ENCODE measurements at places on chromosomes 12 and 14.

DNA sequence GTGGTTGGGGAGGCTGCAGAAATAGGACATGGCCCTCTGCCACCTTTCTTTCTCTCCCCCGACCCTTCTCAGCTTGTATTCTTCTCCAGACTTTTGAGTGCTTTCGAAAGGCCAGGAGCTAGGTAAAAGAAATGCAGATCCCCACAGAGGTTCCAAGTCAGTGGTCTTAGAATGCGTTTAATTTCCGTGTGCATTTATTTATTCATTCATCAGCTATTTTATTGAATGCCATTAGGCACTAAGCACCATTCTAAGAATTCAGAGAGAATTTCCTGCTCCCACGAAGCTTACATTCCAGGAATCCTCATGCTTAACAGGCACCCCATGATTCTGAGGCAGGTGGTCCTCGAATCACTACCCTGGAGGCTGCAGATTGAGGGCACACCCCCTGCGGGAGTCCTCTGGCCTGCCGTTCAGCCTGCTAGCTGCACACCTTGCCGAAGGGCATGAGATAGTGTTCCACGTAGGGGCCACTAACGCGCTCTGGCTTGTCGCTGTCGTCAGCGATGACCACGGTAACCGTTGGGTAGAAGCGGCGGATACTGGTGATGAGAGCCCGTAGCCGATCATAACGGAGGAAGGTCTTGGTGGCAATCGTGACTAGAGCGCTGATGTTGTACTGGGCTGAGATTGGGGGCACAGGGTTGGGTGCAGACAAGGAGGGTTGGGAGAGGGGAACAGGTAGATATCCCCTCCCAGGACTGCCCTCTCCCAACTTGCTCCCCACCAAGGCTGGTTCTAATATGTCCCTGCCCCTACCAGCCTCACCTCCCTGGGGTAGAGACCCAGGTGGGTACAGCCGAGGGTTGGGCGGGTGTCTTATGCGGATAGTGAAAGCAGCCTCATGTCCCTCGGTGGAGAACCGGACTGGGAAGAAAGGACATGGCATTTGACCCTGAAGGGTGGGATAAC is 4.5 kb downstream of the B4GALNT1 start:
- no peak for DNase-seq

- no peak for DNase-seq
Measured at GRCh38 chr12:7101694-7102131, 7.3 kb downstream of the C1RL start.

DNA sequence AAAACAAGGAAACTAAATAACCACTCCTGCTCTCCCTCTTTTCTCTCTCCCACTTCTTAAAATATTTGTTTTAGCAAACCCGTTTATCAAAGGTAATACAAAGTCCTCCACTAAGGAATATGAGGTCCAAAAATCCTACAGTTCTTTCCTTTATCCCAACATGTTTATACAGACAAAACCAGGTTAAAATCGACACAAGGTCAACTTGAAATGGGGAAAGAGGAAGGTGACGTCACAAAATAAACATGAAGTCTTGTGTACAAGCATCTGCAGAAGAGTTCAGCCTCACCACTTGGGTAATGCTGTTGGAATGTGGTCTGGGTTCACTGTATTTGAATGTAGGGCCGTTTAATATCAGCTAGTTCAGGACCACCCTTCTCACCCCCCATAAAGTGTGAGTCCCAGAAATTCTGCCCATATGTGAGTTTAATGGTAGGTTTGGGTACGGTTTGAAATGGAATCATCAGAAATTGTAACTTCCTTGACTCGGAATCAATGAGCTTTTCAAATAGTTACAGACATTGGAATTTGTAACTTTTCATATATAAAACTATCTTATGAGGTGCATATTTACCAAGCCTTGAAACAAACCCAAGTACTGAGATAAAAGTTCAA is 120.0 kb upstream of the SLC38A2 start:
- no peak for DNase-seq

GRCh38 chr14:36723530-36723929 is 61.9 kb downstream of the PAX9 start:
- no peak for DNase-seq

GRCh38 chr12:56633468-56634241 is 3.5 kb upstream of the BAZ2A start:
- DNase-seq, result no peak

GRCh38 chr14:61589691-61590581 is 105.4 kb upstream of the HIF1A start:
- DNase-seq, result no peak

DNA sequence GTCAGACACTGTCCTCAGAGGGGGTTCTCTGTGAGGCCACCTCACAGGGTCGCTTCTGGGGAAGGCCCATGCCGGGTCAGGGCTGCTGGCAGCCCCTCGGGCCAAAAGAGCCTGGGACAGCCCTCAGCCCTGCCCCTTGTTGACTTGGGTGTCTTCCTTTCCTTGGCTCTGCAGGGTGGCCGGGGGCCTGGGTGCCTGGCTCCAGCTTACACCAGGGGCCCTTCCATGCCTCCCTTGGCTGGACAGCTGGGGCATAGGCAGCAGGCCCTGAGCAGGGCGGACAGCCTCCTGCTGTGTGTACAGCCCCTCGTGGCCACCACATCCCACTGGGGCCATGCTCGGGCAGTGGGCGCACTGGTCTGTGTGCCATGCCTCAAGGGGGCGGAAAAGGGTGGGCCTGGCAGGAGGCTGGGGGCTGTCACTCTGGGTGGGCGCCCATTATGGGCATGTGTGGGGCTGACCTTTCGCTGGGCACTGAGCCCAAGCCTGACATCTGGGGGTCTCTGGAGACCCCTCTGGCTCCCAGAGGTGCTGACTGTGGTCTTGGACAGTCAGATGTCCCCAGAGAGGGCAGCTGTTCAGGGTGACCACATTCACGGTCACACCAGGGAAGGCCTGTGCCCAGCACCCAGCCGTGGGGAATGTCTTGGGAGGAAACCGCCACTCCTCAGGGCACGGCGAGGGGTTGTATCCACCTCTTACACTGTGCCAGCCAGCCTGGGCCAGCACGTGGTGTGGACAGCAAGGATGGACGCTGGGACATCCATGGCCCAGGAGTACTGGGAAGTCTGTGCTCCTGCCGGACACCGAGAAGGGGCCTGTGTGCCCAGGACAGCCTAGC is 313.3 kb downstream of the TMEM121 start:
- DNase-seq, result no peak
